ENCODE measurements at places on chromosomes 12 and 14.

- DNase-seq, result no peak
Observed at GRCh38 chr12:46887870-46888269, 62.1 kb upstream of the SLC38A4 start.

DNA sequence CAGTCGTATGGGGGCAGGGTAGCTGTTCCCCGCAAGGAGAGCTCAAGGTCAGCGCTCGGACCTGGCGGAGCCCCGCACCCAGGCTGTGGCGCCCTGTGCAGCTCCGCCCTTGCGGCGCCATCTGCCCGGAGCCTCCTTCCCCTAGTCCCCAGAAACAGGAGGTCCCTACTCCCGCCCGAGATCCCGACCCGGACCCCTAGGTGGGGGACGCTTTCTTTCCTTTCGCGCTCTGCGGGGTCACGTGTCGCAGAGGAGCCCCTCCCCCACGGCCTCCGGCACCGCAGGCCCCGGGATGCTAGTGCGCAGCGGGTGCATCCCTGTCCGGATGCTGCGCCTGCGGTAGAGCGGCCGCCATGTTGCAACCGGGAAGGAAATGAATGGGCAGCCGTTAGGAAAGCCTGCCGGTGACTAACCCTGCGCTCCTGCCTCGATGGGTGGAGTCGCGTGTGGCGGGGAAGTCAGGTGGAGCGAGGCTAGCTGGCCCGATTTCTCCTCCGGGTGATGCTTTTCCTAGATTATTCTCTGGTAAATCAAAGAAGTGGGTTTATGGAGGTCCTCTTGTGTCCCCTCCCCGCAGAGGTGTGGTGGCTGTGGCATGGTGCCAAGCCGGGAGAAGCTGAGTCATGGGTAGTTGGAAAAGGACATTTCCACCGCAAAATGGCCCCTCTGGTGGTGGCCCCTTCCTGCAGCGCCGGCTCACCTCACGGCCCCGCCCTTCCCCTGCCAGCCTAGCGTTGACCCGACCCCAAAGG is 804 bp downstream of the GAPDH start:
- DNase-seq, result peak; percentile 78

DNA sequence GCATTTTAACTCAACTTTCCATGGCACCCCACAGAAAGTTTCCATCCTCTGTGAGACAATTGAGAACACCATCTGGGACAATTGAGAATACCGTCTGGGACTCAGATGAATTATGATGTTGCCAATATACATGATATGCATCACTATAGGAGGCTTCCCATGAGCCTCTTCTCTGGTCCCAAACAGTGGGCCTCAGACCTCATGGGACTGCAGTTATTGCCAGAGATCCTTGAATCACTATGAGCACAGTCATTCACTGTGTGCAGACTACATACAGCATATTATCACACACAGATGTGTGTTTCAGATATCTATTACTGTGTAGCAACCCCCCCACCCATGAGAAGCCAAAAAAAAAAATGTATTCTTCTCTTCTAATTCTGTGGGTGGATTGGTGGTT is 134.4 kb downstream of the GXYLT1 start:
- no peak for DNase-seq

DNA sequence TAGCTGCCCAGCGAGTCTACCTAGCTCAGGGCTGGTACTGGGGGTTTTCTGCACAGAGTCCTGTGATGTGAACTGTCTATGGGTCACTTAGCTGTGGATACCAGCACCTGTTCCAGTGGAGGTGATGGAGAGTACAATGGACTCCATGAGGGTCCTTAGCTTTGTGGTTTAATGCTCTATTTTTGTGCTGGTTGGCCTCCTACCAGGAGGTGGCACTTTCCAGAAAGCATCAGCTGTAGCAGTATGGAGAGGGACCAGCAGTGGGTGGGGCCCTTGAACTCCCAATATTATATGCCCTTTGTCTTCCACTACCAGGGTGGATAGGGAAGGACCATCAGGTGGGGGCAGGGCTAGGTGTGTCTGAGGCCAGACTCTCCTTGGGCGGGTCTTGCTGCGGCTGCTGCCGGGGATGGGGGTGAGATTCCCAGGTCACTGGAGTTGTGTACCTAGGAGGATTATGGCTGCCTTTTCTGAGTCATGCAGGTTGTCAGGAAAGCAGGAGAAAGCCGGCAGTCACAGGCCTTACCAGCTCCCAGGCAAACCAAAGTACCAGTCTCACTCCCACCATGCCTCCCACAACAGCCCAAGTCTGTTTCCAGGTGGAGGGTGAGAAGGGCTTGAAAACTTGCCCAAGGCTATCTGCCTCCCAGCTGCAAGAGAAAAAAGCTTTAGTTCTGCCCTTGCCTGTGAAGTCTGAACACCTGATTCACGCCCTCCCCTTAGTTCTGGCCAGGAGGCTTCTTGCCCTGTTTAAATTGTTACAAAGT is 163.0 kb upstream of the NUDT4 start:
- no peak for DNase-seq

DNA sequence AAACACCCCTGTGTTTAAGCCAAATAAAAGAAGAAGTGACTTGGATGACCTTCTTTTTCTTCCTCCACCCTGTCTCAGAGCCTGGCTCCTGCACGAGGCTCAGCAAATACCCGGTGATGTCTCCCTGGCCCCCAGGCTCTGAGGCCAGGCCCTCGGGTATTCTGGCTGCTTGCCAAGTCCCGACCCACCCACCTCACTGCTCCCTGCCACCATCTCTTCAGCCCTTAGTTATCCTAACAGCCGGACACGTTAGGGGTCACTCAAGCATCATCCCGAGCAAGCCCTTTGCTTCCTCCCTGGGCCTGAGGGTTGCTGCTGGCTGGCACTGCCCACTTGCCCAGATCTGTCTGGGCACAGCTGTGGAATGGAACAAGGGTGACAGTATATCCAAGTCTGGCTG is 7.2 kb downstream of the RPS6KL1 start:
- DNase-seq, result no peak

- DNase-seq, result no peak
Observed at GRCh38 chr12:9208229-9208628, at the start of gene PZP. Gene PZP, minus strand, starts transcription at chr12:9208395. Its CDS starts 54 bp downstream, at chr12:9208341.

- DNase-seq, result no peak
Observed at GRCh38 chr12:15899282-15899870, 11.8 kb upstream of the DERA start.

GRCh38 chr14:64965356-64966000 is 6.7 kb downstream of the RAB15 start:
- no peak for DNase-seq

DNA sequence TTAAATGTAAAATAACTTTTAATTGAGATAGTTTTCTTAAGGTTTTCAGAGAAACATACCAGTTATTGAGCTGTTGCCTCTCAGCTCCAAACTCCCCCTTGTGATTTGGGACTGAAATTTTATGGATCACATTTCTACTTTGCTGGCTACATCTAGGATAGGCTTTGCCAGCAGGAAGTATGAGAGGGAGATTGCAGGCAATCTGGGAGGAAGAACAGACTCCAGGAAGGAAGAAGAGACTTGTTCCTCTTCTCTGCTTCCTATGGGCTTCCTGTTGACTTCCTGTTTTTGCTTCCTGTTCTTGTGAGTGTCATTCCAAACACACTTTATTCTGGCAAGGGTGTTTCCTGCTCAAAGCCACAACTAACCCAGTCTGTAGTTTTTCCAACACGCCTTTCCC is 312.9 kb downstream of the ITPR2 start:
- DNase-seq, result no peak

DNA sequence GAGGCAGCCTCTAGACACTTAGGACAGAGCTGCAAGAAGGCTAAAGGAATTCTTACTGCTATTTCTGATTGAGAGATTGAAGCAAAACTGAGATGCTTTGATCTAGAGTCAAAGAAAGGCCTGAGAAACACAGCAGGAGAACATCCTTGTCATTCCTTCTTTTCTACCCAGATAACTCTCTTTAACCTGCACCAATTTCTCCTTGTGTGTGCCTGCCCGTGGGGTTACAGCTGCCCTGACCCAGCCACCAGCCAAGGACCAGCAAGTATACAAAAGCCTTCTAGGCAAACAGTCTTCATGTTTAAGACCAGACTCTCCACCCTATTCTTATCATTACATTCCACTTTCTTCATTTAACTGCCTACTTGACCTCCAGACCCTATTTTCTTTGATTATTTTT is 81.7 kb upstream of the PRB2 start:
- DNase-seq, result no peak

DNA sequence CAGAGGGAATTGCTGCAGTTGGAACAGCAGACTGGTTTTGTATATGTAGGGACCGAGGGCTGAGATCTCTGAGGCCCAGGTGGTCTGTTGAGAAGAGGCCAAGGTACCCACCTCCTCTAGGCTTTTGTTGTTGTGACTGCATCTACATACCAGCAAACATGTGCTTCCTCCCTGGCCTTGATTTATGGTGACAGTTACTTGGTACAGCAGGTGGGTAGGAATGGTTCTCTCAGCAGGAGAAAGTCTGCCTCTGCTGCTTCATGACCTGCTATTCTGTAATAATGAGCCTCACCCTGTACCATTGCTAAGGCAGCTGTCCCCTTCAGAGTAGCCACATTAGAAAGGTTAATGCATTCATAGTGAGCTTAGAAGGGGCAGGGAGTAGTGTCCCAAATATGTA is 196.7 kb upstream of the PELI2 start:
- no peak for DNase-seq

GRCh38 chr12:67269633-67270573 is 745 bp downstream of the CAND1 start:
- peak; percentile 61 for DNase-seq

DNA sequence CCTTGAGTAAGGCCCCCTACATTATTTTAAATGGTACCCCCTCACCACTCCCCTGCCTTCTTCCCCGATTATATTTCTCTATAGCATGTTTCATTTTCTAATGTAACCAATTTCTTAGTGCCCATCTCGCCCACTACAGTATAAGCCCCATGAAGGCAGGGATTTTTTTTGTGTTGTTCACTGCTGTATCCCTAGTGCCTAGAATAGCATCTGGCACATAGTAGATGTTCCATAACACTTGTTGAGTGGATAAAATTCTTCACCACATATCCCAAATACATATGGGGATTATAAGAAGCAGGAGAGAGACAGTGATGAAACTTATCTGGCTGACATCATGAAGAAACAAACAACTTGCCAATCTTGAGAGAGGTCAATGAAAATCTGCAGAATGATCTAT is 11.5 kb downstream of the FBXO21 start:
- no peak for DNase-seq

GRCh38 chr12:68349921-68350606 is 17.9 kb upstream of the MDM1 start:
- no peak for DNase-seq

- DNase-seq, result no peak
Observed at GRCh38 chr12:41972196-41972595, 172.5 kb downstream of the GXYLT1 start.

DNA sequence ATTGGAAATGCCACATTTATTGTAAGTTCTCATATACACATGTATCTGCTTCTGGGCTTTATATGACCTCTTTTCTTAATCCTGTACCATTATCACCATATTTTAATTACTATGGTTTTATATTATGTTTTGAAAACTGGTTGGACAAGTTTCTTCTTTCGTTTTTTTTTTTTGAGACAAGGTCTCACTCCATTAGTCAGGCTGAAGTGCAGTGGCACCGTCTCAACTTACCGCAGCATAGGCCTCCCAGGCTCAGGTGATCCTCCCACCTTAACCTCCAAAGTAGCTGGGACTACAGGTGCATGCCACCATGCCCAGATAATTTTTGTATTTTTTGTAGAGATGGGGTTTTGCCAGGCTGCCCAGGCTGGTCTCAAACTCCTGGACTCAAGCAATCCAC is 44.6 kb downstream of the GALNT4 start:
- no peak for DNase-seq

GRCh38 chr12:103877934-103878510 is 37.0 kb upstream of the NT5DC3 start:
- DNase-seq, result peak; percentile 58

DNA sequence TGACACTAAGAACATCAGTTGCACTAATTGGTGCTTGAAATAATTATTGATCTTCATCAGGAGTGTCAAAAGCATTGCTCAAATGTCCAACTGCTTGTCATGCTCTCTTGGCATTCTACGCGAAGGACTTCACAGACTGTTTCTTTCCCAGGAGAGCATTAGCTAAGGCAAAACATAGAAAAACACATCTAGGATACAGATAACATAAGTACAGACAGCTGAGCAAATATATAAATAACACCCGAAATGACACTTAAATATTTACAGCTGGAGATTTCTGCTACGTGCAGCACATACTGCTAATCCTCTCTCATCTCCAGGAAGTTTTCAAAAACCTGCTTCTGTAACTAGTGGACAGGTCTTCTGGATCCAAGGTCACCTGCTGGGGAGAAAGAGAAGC is 120.0 kb upstream of the PRMT8 start:
- DNase-seq, result no peak

DNA sequence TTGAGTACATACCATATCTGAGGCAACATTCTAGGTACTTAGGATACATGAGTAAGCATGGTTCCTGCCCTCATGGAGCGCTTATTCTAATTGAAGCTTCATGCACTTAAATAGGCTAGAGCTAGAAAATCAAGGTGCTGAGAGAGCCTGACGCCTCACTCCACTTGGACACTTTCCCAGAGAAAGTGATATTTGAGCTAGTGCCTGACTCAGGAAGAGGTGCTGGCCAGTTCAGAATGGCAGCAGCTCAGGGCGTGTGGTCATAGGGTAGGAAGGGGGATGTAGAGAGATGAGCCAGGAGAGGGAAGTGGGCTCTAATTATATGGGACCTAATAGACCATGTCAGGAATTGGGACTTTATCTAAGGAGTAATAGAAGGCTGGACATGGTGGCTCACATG is 33.3 kb downstream of the TULP3 start:
- no peak for DNase-seq

- DNase-seq, result no peak
Observed at GRCh38 chr14:89215114-89215513, 201.9 kb downstream of the FOXN3 start.

DNA sequence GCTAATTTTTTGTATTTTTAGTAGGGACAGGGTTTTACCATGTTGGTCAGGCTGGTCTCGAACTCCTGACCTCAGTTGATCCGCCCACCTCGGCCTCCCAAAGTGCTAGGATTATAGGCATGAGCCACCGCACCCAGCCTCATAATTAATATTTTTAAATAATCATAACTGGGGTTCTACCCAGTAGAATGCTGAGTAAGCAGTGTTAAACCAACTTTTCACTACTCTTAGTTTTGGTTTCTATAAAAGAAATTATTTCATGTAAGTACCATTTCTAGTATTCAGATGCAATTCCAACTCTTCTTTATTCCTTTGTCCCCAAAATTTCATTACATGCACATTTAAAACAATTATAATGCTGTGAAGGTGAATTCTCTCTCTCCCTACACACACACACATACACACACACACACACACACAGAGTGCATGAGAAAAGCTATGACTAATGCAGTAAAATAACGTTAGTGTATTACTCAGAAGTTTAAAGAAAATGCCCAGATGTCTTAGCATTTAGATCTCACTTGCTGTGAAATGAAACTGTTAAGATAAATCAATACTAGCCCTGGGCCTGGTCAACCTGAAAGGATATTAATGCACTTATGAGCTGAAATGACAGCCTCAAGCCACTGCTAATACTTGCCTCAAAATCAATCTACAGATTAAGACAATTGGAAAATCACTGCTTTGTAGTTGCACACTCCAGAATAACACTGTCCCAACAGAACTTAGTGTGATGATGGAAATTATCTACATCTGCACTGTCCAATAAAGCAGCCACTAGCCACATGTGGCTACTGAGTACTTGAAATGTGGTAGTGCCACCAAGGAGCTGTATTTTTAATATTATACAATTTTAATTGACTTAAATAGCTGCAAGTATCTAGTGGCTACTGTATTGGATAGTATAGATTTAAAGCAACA is 36.0 kb downstream of the PTPN21 start:
- DNase-seq, result no peak

GRCh38 chr12:93197067-93197593 is 180.6 kb upstream of the NUDT4 start:
- no peak for DNase-seq

GRCh38 chr12:94202245-94203180 is 54.1 kb downstream of the PLXNC1 start:
- DNase-seq, result no peak
